ENCODE measurements at places on chromosomes 3 and 15. TPM values are rescaled to one million over a fixed set of nuclear protein-coding genes. Genes with fewer than 3 reads are reported as not detected.
A peak's percentile ranks its signal among the peaks of the same experiment; 100 is the strongest.

The ITIH1 gene
- not detected for total RNA-seq

The PLA2G4B gene
- 26.0 TPM for total RNA-seq

The CPN2 gene
- total RNA-seq, result not detected

The EEF1AKMT4 gene
- total RNA-seq, result 3.3 TPM

The ZBED2 gene
- total RNA-seq, result 1.9 TPM

The PPM1L gene
- 3.8 TPM for total RNA-seq

The CHRD gene
- total RNA-seq, result not detected

DNA sequence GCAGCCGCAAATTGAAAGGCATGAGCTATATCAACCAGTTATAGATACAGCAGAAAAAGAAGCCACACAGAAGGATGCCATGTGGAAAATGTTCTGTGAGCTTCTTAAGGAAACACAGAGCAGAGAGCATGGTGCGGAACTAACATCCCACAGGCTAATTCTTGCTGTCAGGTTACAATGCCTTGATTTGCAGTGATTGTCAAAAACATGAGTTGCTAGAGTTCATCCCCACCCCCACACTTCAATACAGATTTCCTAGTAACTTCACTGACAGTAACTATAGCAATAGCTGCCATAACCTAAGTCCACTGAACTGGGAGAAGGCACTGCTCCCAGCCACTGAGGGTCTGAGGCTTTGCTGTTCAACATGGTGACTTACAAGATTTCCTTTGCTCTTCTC, 821.6 kb downstream of the SQOR start:
- no peak for DNase-seq

- no peak for DNase-seq
These were observed 39.3 kb downstream of the CDCP1 start for GRCh38 chr3:45106874-45107273.

GRCh38 chr15:57727031-57727430, 20.5 kb downstream of the POLR2M start:
- no peak for DNase-seq

DNA sequence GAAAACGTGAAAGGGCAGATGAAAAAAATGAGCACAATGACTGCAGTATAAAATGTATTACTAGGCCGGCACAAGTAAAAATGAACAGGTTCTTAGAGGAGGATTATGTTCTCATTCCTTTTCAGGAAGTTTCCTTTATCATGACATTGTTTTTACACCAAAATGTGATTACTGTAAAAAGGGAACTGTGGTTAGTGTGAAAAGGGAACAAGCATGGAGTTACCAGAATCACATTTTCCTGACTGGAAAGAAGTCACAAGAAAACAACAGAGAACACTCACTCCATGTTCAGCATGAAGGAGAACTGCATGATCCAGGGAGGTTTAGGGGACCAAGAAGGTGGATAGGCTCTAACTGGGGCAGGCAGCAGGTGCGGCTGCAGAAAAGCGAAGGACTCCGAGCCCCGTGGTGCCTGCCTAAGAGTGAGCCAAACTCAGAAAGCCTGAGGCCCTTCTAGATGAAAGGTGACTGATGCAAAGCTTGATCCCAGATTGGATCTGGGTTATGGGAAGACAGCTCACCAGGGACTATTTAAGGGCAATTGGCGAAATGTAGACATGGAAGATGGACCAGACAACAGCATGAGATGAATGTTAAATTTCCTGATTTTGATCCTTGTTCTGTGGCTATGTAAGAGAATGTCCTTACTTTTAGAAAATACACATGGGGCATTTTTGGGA, 77.3 kb downstream of the CCR1 start:
- no peak for DNase-seq

GRCh38 chr3:69871251-69871650, 128.3 kb upstream of the SAMMSON start:
- no peak for DNase-seq

DNA sequence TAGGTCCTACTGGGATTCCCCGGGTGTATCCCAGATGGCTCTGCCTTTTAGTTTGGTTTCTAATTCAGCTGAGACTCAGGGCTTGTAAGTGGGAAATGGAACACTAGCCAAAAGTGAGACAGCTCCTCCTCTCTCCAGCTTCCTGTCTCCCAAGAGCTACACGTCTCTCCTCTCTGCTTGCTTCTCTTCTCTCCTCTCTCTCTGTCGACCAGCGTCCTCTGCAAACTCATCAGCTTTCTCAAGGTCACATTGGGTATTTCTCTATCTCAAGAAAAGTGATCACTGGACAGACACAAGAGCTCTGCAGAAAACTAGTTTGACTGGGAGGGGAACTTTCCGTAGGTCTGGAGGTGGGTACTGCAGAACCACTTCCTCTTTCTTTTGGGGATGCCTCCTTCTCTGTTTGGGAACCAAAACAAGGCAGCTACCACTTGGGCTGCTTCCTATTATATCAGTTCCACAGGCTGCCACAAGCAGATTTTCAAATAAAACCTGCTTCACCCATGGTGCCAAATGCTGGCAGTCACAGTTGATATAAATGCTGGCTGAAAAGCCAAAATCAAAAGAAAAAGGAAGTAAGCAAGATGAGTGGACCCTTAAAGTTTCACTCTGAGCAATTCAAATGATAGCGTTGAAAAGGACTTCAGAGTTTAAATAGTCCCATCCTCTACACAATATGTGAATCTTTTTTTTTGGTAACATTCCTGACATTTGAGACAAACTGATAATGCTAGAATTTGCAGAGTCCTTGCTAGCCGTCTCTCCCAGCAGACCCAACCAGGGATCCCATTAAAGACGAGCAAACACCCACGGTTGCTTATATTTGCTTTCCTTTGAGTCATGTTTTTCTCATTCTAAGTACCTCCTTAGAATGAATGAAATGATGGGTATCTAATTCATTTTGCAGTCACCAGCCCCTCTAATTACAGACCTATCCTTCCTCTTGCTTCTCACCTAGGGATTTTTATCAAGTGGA, 7.2 kb upstream of the DYNC1LI1 start:
- no peak for DNase-seq

DNA sequence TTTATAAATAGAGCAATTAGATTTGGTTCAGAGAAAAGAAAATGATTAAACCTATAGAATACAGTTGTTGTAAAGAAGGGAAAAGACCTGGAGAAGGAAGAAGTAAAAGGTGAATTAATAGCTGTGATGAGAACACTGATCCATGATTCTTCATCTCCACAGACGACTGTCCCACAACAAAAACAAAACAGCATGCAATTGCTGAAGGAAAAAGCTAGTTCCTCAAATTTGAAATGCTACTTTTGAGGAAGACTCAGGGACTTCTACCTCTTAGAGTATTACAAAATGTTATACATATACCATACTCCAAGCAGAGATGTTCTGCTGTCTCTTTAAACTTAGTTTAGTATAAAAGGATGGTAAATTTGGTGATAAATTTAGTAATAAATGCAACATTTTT, 21.5 kb downstream of the ALCAM start:
- DNase-seq, result no peak

GRCh38 chr3:188151438-188151837, 2.5 kb upstream of the LPP start:
- no peak for DNase-seq

DNA sequence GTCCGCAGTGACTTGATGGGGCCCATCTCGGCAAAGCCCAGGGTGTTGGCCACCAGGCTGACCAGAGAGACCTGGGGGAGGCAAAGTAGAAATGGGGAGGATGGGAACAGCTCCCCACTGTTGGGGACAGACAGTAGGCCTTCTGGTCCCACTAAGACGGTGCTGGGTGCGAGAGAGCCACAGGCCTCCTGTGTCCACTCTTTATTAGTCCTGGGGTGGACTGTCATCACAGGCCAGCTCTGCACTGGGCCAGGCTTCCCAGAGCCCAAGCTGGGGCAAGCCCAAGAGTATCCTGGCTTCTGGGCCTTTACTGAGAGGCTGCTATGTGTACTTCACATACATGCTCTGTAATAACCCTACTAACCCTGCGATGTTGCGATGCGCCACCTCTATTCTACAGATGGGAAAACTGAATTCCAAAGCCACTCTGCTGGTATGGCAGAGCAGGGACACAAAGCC, 66.4 kb downstream of the EXOG start:
- no peak for DNase-seq

- DNase-seq, result no peak
These were observed 1.2 kb downstream of the CSNK1G1 start for GRCh38 chr15:64354688-64355344.

GRCh38 chr3:85570819-85571218, 612.0 kb downstream of the CADM2 start:
- no peak for DNase-seq

DNA sequence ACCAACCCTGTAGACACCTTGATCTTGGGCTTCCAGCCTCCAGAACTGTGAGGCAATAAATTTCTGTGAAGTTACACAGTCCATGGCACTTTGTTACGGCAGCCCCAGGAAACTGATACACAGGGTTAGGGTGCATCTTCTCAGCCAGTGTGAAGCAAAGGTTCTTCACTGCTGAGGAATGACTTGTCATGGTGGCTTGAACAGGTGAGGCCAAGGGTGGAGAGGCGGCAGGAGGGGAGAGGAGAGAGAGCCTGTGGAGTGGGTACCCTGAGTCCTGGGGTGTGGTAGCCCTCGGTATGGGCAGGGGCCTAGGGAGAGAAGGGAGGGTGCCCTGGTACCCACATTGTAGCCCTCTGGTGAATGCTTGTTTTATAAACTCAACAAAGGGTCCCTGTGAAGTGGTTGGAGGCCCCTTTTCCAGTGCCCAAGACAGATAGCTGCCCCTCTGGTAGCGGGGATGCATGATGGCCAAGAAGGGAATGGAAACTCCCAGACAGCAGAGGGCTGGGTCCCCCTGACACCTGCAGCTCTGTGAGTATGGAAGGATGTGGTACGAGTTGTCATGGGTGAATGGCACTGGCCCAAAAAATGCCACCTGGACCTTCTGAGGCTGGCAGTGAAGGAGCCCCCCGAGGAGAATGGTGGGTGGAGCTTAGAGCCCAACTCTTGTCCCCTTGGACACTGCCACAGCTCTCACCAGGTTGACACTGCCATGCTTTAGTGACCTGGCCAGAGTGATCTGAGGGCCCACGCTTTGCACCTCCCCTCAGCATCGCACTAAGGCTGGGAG, 49.6 kb downstream of the SPSB4 start:
- DNase-seq, result no peak

GRCh38 chr3:87901141-87901540, 157.7 kb downstream of the CGGBP1 start:
- no peak for DNase-seq

- DNase-seq, result no peak
These were observed 288.3 kb downstream of the CNTN6 start for GRCh38 chr3:1380926-1381646.

- DNase-seq, result no peak
These were observed 409.1 kb upstream of the ATP11B start for GRCh38 chr3:182384221-182384620.

DNA sequence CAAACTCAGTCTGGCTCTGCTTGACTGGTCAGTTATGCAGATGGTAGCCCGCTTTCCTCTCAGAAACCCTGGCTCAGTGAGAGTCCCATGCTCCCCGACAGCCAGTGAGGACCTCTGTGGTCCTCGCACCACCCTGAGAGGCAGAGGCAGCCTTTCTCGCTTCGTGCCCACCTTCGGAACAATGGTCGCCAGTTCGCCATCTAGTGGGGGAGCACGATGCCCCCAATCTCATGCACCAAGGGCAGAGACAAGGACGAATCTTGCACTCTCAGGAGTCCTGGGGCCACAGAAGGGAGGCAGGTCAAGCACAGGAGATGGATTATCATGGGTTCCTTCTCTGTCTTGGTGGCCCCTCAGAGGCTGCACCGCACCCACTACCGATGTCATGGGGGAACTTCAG, 75.2 kb downstream of the RHCG start:
- DNase-seq, result no peak

DNA sequence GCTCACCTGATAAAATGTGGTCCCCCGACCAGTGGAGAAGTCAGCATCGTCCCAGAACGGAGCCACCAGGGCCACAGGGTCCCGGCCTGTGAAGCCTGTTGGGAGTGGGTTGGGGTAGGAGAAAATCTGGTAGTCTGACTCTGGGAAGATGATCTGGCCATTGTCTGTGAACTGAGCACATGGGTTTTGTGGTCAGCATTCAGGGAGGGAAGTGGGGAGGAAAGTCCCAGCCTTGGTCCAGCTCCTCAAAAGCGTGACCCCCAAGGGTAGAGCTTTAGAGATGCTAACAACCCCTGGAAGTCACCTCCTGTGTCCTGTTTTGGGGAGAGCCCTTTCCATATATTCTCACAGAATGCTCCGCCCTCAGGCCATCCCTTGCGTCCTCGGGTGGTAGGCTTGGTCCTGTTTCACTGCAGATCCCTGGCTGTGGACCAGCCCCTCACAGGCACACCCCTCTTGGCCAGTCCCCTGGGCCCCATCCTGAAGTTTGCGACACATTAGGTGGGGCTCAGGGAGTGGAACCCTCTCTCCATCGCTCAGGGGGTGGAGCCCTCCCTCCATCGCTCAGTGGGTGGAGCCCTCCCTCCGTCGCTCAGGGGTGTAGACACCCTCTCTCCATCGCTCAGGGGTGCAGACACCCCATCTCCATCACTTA, 40.0 kb downstream of the MUC4 start:
- peak; percentile 31 for DNase-seq

DNA sequence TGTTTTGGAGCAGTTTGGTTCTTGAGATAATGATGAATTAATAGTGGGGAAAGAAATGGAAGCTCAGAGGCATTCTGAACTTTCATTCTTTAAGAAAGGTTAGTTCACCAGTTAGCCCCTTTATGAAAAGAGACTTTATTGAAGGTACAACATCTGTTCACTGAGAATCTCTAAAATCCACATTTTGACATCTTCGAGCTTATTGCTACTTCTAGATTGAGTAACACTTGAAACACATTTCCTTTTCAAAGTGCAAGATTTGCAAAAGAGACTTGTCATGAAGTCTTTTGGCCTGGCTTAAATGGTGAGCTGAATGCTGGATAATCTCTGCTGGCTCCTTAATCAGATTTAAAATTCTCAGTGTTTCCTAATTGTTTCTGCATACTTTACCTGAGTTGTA, 42.3 kb downstream of the RAB8B start:
- DNase-seq, result no peak

- no peak for DNase-seq
These were observed 313.4 kb downstream of the RBMS3 start for GRCh38 chr3:29594261-29594660.

DNA sequence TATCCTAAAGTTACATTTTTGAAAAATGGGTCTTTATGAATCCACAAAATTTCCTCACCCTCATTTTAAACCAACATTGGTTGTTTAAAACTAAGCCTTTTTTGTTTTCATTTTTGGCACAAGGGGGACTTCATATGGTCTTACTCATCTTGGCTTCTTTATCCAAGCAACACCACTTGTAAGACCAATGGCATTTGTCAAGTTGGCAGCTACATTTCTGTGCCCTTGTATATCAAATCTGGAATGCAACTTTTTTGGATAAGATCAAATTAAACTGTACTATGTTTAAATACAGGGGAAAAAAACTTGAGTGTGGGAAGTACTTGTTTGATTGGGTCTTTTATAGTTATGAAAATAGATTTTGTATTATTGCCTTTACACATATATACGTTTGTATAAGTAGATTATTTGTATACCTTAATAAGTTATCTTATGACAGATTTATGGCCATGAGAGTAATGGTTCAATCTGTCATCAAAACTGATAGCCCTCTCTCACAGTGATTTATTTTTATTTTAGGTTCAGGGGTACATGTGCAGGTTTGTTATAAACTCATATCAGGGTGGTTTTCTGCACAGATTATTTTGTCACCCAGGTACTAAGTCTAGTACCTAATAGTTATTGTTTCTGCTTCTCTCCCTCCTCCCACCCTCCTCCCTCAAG, 43.4 kb downstream of the GPR160 start:
- no peak for DNase-seq
